ENCODE measurements at places on chromosomes 1 and 21.

- no peak for DNase-seq
Observed at GRCh38 chr1:33306653-33307493, 14.0 kb downstream of the A3GALT2 start.

DNA sequence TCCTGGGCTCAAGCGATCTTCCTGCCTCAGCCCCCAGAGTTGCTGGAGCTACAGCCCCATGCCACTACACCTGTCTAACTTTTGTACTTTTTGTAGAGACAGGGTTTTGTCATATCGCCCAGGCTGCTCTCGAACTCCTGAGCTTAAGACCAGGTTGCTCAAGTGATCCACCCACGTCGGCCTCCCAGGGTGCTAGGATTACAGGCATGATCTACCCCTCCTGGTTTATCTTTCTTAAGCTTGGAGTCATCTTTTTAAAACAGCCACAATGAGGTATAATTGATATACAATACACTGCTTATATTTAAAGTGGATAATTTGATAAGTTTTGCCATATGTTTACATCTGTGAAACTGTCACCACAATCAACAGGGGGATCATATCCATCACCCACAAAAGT, 25.4 kb upstream of the WDR26 start:
- no peak for DNase-seq

DNA sequence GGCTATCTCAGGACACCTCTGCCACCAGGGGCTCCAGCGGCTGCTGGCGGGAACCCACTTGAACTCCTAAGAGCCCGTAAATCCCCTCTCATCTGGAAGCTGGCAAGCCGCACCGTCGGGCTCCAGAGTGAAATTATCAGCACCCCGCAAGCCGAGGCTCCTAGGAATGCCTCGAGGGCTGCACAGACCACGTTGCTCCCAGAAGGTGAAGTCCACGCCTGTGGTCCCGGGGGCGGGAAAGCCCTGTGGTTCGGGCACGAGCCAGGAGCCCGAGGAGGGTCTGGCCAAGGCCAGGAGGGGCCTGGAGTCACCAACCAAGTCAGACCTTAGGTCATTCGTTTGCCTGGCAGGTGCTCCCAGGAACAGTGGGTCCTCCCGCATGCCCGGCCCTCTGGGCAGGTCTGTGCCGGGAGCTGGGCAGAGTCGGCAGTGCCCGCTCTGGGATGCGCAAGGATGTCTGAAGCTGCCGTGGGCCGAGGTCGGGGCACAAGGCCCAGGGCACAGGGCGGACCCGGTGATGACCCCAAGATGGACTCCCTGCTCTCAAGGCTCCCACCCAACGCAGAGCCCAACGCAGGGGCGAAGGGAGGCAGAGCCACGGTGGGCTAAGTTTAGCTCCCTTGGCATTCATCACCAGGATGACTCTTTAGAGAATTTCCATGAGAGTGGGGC, 8.9 kb downstream of the ACTRT2 start:
- no peak for DNase-seq

DNA sequence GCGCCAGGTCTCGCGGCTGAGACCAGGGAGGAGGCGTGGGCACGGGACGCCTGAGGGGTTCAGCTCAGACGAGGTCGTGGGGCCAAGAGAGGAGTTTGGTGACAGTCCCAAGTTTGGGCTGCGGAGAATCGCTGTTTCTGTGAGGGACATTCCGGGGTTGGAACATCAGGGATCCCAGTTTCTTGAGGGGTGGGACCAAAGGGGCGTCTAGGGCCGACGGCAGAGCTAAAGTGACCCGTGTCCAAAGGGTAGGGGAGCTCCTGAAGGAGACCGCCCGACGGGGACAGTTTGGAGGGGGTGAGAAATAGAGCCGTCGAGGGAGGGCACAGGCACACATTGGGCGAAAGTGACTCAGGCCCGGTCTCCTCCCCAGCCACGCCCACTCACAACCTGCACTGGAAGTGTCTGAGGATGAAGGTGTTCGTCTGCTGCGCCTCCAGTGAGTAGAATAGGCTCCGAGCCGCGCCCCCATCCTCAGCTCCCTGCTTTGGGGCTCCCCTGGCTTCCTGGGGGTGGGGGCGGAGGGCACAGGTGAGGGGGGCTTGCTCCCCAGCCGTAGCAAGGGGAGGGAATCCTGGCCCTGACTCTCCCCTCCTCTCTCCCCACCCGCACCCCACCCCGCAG, 7.0 kb downstream of the EFNA3 start:
- peak; percentile 78 for DNase-seq

GRCh38 chr1:3711780-3712451, 40.3 kb upstream of the CCDC27 start:
- no peak for DNase-seq

DNA sequence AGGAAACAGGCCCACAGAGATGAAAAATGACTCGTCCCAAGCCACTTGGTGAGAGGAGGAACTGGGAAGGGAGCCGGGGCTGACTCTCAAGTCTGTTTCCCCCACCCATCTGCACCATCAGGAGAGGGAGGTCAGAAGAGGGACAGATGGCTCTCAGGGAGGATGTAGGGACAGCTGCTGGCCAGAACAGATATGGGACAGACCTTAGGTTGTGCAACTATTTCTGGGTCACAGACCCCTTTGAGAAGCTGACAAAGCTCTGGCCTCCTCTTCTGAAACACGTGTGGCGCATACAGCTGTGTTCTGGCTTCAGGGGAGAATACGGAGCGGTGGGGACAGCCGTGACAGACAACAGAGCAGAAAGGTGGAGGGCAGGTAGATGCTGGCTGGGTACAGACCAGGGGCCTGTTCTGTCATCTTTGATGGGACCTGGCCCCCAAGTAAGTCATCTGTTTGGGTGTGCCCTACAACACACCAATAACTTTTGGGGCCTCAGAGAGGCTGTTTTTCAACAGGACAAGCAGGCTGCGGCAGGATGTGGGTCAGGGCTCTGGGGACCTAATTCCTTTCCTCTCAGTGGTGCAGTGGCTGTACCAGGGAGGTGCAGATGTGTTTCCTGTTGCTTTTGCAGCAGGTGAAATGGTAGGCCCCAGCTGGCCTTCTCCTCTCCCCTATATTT, 7.3 kb downstream of the SH3BGRL3 start:
- DNase-seq, result no peak

DNA sequence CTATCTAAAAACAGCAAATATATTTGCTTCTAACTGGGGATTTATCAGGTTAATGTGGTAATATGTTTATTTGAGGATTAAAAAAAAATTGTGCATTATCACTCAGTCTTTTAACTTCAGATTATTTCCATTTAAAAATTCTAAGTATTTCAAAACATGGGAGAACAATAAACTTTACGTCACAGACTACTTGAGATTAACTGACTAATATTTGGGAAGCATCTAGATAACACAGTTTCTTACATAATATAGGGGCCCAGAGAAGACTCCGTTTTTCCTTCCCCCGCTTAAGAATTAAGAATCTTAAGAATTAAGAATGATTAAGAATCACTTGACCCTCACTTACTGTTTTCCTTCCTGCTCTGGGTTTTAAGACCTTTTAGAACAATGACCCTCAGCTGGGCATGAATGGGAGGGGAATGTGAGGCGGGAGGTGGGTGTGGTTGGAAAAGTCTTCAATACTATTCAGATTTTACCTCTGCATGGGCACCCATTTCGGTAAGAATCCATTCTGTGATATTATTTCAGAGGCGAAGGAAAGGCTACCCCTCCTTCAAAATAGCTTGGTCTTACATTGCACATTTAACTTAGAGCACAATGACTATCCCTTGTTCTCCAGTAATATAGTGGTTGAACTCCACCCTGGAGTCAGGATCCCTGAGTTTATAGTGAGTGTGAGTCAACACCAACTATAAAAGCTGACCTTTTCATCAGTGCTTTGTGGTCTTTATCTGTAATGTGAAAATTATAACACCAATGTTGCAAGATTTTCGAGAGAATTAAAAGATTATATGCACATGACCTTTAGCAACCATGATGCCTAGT, 821.3 kb downstream of the USP25 start:
- DNase-seq, result no peak

- no peak for DNase-seq
Observed at GRCh38 chr1:30372792-30373433, 350.5 kb downstream of the MATN1 start.

All from stimulated activated CD4-positive, alpha-beta T cell treated with anti-CD3 and anti-CD28 coated beads, Interleukin-1b, Interleukin-23, amount 100 ng/mL, for 4 hours (primary cell).